CD4-positive, alpha-beta T cell treated with Interleukin-2 at 100 ng/mL for 4 hours (primary cell): ENCODE measurements at places on chromosomes 4 and X.

GRCh38 chr4:139988863-139989765, 164.9 kb downstream of the MAML3 start:
- no peak for DNase-seq

DNA sequence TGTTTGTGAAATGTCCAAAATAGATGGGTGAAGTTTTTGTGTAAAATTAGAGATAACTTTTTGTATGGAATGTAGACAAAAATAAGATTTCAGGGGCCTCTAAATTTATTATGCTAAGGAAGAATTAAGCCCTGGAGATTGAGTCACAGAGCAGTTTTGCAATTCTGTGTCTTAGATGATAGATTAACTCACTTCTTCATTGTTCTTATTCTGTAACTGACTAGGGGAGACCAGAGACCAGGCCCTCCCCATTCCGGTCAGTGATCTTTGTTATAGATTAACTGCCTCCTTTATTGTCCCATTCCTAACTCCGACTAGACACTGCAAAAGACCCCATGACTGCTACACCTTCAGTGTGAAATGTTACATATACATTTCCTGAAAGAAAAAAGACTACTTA, 238.4 kb upstream of the TAPT1 start:
- DNase-seq: no peak

GRCh38 chrX:103681443-103681842, 5.1 kb downstream of the MORF4L2 start:
- DNase-seq: no peak

DNA sequence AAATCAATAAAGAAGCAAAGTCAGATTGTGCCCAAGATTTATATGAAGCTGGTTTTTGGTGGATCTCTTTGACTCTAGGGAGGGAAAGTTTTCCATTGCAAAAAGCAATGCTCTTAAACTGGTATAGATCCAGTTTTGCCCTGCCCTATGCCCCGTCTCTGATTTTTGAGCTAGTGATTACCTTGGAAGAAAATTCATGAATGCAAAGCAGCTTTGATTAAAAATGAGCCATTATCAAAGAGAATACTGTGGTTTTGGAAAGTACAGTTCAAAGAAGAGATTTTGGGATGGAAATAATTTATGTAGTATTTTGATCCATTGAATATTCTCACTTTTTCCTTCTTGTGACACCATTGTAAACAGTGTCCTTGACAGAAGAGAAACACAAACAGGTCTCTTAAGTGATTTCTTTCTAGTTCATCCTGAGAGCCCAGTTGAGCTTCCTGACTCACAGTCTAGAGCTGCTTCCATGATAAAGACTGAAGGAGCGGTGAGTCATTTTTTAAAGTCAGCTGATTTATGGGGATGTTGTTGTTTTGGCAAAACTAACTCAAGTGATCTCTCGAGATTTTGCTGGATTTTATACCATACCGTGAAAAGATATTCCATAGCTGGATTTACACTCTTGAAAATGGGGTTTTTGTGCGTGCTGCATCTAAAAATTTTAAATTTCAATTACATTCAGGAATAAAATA, 76.7 kb downstream of the AFF1 start:
- DNase-seq: peak; percentile 27
